ENCODE measurements at places on chromosomes 12 and 14. TPM values are rescaled to one million over a fixed set of nuclear protein-coding genes. Genes with fewer than 3 reads are reported as not detected.

- H3K4me1 ChIP-seq: no peaks in the 10 kb centered on the region
- H3K4me3 ChIP-seq: no peak overlapping the region
Observed at GRCh38 chr14:28468191-28469151, 298.1 kb upstream of the FOXG1 start.

GRCh38 chr12:3552726-3553045 is 61.7 kb downstream of the PRMT8 start:
- no peaks in the 10 kb centered on the region for H3K27me3 ChIP-seq
- DNase-seq: no peak
- H3K4me1 ChIP-seq: no peaks in the 10 kb centered on the region
- H3K36me3 ChIP-seq: no peaks in the 10 kb centered on the region
- H3K27ac ChIP-seq: no peak overlapping the region

DNA sequence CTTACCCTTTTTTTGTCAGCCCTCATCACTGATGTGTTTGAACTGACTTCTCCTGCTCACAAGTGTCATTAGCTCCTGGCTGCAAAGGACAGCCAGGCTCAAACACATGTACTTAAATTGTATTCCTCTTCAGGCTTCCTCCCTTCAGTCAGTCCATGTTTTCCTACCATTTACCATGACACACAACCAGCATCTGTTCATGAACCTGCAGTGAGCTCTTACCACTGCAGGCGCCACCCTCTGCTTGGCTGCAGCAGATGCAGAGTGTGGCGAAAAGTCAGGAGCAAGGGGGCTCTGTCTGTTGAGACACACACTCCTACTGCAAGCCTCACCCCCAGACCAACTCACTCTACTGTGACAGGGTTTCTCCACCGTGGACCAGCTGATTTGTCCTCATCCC is 70.2 kb downstream of the TSPAN11 start:
- H3K4me3 ChIP-seq: no peak overlapping the region
- no peaks in the 10 kb centered on the region for H3K4me1 ChIP-seq
- no peaks in the 10 kb centered on the region for H3K36me3 ChIP-seq
- no peaks in the 10 kb centered on the region for H3K27me3 ChIP-seq
- no peak overlapping the region for H3K27ac ChIP-seq
- DNase-seq: no peak

P2RX7 gene
- 8.6 TPM for total RNA-seq

RASSF9 gene
- 1.7 TPM for total RNA-seq

Data from vagina (tissue), 2 donors.